ENCODE measurements at places on chromosomes 2 and 18. TPM values are rescaled to one million over a fixed set of nuclear protein-coding genes. Genes with fewer than 3 reads are reported as not detected.

GRCh38 chr2:170073288-170073687 is 104.7 kb upstream of the MYO3B start:
- DNase-seq = peak; percentile 44

DNA sequence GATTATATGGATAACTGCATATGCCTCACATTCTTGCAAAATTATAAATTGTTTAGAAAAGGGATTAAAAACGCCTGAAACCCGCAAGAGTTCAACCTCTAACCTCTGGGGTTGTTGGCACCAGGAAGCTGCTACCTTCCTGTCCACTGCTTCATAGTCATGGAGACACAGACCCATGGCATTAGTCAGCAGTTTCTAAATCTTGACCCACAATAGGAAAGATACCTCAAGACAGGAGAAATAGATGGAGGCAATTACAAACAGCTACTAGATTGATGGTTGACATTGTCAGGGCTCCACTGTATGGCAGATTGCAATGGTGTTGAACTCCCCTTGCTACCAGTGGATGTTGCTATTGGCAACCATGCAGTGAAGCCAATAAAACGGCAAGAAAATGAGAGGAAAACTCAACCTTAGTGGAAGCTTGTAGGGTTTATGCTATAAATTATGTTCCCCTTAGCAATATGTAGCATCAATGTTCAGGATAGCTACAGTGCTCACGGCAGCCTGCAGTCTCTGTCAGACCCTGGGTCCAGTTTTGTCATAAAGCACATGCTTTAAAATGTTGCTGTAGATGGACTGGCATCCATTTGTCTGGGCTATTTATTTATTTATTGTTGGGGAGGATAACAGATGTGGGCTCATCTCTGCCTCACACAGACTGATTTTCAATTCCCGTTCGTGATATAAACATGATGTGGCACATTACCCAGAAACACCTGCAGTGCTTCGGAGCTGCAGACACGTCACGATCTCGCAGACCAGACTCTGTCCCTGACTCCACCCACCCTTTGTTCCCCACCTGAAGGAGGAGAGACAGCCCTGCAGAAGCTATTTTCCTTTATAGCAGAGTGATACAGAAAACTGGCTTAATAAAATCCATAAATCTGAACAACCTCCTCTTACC is 233.4 kb downstream of the AGPS start:
- no peak for DNase-seq

DNA sequence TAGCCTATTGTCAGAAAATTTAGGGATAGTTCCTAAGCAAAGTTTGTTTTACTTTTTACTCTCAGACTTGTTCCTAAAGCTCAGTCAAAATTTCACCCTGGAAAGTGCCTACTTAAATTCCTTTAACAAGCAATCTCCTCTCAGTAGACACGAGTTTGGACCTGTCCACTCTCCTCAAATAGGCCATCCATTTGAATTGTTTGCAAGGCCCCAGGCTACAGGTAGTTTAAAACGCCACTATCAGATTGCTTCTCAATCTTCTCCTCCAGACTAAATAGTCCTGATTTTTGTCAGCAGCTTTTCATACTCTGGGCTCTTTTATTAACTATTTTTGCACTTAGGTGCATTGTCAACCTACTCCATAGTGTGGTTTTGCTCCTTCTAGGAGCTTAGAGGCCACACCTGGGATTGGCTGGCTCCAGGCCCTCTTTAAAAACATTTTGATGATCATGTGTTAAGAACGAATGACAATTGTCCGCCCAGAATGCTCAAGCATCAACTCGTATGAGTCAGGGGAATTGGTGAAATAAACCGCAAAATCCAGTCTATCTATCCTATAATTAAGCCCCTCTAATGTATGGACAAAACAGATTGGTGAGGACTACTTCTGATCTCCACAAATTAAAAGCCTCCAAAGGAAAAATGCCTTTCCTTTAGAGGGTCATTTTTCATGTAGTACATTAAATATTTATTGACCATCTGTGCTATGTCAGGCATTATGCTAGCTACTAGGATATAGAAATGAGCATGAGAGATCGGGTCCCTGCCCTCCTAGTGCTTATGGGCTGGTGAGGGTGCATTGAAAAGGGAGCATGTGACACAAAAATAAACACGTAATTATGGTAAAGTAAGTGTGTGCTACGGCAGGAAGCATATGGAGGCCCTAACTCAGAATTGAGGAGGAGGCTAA is 333.8 kb upstream of the TNP1 start:
- no peak for DNase-seq

The ACVR2A gene
- total RNA-seq = 7.6 TPM

DNA sequence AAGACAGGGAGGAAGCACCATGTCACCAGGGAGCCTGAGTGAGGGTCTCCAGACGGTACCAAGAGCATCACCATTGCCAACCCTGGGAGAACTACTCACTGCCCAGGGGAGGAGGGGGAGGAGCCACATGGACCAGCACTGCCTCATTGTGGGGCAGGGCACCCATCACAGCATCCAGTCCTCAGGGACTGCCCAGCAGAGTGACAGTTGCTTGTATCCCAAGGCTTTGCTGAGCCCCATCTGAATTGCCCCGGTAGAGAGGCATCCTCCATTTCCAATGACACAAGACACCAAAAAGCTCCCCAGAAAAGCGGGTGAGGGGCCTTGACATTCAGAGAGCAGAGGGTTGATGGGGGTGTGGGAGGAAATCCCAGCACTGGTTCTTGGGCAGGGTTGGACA is 6.8 kb upstream of the CIB4 start:
- DNase-seq = no peak

The ANKRD30B gene
- 0.59 TPM for total RNA-seq

DNA sequence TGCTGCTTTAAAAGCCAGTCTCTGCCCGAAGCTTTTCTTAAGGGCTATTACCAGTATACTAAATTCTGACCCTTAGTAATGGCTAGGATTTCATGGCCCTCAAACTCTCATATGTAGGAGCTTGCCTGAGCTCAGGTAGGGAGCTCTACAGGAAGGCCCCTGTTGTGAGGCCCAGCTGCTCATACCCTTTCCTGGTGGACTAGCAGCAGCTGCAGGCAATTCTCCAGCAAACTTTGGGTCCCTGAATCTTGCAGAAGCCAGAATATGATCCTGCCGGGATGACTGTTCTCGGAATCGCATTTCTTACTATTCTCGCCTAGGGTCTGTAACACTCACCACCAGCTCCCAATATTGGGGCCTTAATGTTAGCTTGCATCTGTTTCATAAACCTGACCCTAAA is 106.4 kb upstream of the SERTAD2 start:
- no peak for DNase-seq

DNA sequence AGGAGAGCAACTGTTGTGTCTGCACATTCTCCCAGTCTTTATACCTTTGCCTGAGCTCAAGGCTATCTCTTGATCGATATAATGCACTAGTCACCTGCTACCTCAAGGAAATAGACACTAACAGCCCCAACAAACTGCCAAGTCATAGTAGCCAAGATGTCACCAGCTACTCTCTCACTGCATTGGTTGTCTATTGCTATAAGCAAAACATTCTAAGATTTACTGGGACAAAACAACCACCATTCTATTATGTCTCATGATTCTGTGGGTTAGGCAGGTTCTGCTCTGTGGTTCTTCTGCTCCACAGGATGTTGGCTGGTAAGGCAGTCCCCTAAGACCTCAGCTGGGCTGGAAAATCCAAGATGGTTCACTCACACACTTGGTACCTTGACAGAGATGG is 28.5 kb upstream of the MLPH start:
- no peak for DNase-seq

DNA sequence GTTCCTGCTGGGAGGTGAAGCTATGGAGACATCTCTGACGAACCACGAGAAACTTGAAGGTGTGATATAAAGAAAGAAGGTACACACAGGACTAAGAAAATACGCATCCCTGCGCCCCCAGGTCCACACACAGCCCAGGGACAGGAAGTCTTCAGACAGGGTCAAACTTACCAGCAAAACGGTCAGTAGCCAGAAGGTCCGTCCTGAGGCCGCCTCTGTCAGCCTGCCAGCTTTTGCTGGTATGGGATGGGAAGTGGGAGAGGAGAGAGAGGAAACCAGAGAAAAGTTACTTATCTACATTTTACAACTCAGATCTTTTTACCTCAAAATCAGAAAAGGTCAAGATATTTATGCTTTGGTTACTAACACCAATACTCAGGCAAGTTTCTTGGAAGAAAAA is 47.2 kb downstream of the HDLBP start:
- DNase-seq = peak; percentile 37
